Stimulated activated CD4-positive, alpha-beta T cell treated with anti-CD3 and anti-CD28 coated beads, TNF-alpha, amount 100 ng/mL, for 24 hours (primary cell): ENCODE measurements at places on chromosomes 1 and 21.

- no peak for DNase-seq
Observed at GRCh38 chr1:234324821-234325220, 48.4 kb upstream of the COA6 start.

- no peak for DNase-seq
Observed at GRCh38 chr1:211359876-211360275, 33.2 kb downstream of the TRAF5 start.

DNA sequence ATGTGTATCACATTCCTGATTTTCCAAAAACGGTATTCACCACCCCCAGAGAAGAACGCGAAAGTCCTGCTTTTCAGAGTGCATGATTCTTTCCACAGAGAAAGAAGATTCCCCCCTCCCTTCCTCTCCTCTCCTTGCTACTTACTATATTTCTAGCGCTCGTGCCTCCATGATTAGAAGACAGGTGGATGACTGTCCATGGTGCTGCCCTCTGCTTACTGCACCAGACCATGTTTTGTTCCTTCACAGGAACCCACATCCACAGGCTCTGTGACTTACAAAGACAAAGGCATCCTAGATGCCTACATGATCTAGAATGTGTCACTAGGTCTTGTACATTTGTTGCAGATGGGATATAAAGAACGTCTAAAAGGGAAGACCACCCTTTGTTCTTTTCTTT, 49.1 kb upstream of the ZNF648 start:
- DNase-seq = no peak

DNA sequence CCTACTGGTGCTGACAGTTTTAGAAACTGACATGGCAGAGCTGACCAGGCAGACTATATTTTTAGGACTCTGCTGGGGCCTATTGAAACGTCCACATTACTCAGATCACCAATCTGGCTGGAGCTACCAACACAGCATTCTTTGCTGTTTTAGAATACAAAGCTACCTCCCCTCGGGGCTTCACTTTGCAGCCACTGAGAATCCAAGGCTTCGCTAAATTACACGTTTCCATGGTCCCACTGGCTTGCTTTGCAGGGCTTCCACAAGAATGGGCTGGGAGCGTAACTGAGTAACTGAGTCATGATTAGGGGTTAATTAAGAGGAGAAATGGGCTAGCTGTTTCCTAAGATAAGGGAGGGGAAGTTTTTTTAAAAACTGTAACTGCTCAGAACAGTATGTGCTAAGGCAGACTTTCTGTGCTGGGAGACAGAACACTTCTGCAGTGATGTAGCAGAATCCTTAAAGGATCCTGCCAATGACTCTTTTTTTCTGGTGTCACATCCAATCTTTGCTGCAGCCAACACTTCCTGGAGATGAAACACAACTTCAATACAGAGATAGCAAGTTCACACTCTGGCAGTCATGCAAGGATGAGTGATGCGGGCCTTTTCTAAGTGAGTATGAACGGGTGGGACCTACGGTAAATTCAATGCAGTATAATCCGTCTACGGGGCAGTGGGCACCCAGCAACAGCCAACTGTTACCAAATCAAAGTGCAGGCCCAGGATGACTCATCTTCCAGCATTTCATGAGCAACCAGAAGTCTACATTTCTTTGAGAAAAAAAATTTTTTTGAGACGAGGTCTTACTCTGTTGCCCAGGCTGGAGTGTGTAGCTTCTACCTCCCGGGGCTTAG, 21.5 kb downstream of the NDUFS5 start:
- DNase-seq = no peak

GRCh38 chr1:78911956-78912880, 94.3 kb downstream of the ADGRL4 start:
- DNase-seq = no peak

GRCh38 chr1:175274368-175274767, 81.8 kb upstream of the KIAA0040 start:
- DNase-seq = no peak

- no peak for DNase-seq
Observed at GRCh38 chr21:42025376-42026081, 15.4 kb upstream of the ZBTB21 start.

GRCh38 chr1:234735916-234736315, 125.9 kb upstream of the IRF2BP2 start:
- DNase-seq = no peak

- DNase-seq = no peak
Observed at GRCh38 chr1:228500143-228500734, 13.1 kb downstream of the RNF187 start.

DNA sequence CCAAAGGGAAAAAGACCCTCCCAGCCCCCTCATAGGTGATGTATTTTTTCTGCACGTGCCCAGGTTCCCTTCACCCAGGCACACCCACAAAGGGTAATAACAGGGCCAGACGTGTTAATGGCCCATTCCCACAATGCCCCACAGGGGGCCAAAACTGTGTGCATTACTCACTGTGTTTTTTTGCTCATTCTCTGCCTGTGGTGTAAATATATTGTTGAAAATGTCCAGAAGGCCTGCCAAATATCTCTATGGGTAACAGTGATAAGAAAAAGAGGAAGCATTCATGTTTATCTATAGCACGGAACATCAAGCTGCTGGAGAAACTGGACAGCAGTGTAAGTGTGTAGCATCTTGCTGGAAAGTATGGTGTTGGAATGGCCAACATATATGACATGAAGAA, 21.9 kb downstream of the RHEX start:
- no peak for DNase-seq

DNA sequence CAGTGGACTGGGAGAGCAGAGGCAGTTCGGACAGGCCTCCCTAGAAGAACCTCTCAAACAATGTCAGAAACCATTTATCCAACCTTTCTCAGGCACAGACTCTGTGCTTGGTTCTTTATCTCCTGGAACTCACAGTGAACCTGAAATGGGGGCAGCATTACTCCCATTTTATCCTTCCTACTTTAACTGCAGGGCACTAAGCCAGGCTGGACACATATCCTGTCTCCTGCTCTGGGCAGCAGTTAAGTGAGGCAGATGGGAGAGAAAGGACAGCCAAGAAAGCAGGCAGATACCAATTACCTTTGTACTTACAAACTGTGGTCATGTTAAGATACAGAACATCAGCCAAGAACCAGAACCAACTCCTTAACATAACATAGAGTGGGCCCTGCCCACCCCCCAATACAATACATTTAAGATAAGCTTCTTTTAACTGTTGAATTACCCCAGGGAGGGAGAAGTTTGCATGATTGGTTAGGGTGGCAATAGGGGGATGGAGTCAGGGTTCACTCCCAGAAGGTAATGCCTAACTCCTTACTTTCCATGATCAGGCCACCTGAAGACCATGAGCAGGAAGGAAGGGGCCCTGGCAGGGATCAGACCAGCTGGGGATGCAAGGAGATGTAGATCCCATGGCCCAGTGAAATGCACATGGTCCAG, 10.9 kb downstream of the KDF1 start:
- no peak for DNase-seq

DNA sequence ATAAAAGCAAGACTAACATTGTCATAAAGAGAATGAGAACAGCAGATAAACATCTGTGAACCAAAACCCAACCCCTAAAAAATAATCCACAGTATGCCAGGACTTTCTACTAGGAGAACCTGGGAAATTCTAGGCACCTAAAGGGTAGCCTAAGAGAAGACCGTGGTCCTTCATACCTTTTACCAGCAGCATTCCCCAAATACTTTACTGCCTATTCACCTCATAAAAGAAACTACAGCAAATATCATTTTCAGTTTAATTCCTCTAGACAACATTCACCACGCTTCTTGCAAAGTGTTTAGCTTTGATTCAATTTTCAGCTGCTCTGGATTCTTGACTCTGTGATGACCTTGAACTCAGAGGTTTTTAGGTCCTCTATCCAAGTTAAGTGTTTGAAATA, 1180.7 kb upstream of the B3GALT2 start:
- DNase-seq = no peak

DNA sequence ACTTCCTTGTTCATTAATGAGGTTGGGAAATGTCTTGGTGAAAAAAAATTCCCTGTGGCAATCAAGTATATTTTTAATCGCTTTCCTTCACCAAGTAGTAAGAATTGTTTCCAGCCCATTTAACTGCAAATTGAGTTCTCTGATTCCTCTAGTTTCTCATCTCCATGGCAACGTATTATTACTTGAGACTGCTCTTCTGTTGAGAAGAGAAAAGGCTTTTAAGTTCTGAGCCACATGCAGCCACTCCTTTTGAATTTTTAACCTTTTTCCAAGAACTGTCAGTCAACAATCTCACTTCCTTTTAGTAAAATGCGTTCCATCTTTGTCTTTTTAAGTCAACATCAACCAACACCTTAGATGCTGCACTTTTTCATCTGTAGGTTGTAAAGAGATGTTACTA, 75.7 kb upstream of the KIAA1614 start:
- DNase-seq = no peak

DNA sequence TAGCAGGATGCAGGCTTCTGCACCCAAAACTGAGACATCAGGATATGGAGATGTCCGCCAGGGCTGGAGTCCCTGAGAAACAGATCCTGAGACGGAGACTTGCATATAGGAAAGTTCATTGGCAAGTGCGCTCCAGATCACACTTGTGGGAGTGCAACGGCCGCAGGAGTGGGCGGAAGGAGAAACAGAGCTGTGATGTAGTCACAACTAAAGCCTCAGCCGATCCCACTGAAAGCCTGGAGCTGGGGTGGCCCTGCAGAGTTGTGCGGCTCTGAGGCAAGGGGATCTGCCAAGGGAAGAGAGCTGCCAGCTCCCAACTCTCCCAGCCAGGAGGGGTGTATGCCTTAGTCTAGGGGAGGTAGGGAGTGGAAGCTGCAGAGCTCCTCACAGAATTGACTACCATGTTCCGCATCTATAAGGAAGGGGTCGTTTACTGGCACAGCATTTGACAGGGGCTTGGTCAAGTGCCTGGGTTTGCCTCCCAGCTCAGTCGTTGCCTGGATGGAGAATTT, 42.1 kb upstream of the PLA2G2C start:
- DNase-seq = no peak

- no peak for DNase-seq
Observed at GRCh38 chr1:231682779-231683178, 56.2 kb downstream of the DISC1 start.

- DNase-seq = no peak
Observed at GRCh38 chr1:50974618-50974935, 4.5 kb downstream of the CDKN2C start.

GRCh38 chr1:46638921-46639320, 22.3 kb upstream of the MOB3C start:
- DNase-seq = no peak

DNA sequence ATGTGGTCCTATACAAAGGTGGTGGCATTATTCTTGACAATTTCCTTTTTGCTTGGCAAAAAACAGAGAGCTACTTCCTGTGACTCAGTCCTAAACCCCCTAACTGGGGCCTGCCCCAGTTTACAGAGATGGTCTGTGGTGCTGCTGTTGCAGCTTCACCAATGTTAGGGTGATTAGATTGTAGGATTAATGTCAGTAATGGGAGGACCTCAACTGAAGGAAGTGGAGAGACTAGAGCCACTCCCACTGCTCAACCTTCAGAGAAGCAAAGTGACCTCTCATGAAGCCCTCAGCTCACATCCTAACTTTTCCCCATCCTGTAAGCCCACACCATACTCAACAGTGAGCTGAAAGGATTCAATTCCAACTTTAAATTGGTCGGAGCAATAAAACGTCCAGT, 3.6 kb downstream of the S100A6 start:
- no peak for DNase-seq

DNA sequence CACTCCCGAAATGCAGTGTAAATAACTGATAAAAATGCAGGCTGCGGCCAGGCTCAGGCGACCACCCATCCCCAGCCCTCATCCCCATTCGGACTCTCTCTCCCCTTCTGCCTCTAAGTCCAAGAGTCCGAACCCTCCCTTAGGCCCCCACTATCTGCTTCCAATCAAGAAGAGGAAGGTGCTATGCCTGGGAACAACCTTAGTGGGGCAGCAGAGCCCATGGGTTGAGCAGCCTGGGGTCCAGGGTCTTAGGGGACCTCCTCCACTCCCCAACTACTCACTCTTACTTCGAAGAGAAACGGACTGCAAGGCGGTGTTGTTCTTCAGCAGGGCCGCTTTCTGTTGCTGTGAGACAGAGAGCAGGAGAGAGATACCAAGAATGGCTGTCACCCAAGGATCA, 12.2 kb downstream of the ARHGEF2 start:
- DNase-seq = no peak

- peak; percentile 44 for DNase-seq
Observed at GRCh38 chr1:172818841-172819527, 160.1 kb downstream of the FASLG start.

DNA sequence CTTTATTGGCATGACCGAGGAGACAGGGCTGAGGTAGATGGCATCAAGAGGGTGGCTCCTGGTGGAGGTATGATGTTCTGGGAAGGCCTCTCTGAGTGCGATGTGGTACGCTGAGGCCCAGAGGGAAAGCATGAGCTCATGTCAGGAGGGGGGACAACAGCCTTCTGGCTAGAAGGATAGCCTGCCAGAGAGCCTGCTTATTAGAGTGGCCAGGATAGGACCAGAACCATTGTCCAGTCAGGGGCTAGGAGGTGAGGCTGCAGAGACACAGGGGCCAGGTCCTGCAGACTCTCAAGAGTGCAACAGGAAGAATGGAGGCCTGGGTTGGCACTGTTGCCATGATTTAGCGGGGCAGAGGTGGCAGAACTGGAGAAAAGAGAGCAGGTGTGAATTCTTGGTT, 7.3 kb downstream of the ADARB1 start:
- no peak for DNase-seq

DNA sequence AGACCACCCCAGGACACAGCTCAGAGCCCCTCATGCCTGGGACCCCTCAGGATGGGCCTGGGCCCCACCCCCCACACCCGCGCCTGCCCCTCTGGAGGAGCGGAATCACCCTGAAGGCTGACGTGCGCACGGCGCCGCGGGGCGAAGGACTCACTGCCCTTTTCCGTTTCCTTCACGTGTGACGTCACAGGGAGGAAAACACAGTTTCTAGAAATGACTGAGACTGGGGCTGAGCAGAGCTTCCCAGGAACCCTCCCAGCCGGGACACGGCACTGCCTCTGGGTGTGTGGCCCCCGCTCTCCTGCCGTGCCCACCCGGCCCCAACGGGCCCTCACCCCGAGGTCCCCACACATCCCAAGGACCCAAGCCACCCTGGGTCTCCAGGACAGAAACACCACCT, 5.4 kb upstream of the TNFRSF4 start:
- DNase-seq = no peak

GRCh38 chr1:77057994-77058585, 161.1 kb downstream of the PIGK start:
- DNase-seq = no peak

DNA sequence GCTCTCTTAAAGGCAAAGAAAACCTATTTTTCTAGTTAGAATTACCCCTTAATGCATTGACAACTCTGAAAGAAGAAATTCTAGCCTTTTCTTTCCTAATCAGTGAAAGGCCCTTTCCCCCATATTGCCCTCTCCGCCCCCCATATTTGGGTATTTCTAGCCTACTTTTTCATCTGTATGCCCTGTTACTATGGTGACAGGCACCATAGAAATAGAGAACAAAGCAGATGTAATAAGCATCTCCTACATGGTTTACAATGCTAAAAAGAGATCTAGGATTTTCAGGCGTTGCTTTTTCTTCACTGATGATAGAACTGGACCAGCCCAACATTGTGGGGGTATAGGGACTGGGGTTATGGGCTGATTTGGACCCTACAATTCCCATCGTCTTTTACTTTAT, 14.5 kb downstream of the LRRC8B start:
- no peak for DNase-seq
